ENCODE measurements at places on chromosomes 5 and 9. TPM values are rescaled to one million over a fixed set of nuclear protein-coding genes. Genes with fewer than 3 reads are reported as not detected.

ZNF608 gene
- total RNA-seq: 88.0 TPM

DRD1 gene
- total RNA-seq: 0.18 TPM

QRFP gene
- not detected for total RNA-seq

ACOT12 gene
- total RNA-seq: not detected

CHSY3 gene
- 21.2 TPM for total RNA-seq

BARX1 gene
- 0.51 TPM for total RNA-seq

FAM174A gene
- total RNA-seq: 9.0 TPM

IFNA21 gene
- total RNA-seq: not detected

CCDC192 gene
- 0.26 TPM for total RNA-seq

PCDHB16 gene
- total RNA-seq: 10.9 TPM

FOXI1 gene
- total RNA-seq: 2.2 TPM

HSPA4 gene
- total RNA-seq: 162 TPM

IRX1 gene
- not detected for total RNA-seq

CSNK1G3 gene
- total RNA-seq: 55.6 TPM

PCDHGA10 gene
- 43.0 TPM for total RNA-seq

NIPAL4 gene
- total RNA-seq: not detected

EFNA5 gene
- 8.8 TPM for total RNA-seq

NUTM2F gene
- not detected for total RNA-seq

TMOD1 gene
- total RNA-seq: 0.41 TPM

IFNA2 gene
- total RNA-seq: not detected

GALNT10 gene
- total RNA-seq: 22.5 TPM

SPINK6 gene
- not detected for total RNA-seq

CDC20B gene
- not detected for total RNA-seq

WDR38 gene
- total RNA-seq: not detected

OTP gene
- not detected for total RNA-seq

PDE6A gene
- total RNA-seq: not detected

ADRA1B gene
- total RNA-seq: not detected

C8G gene
- total RNA-seq: 1.1 TPM

AHRR gene
- 8.7 TPM for total RNA-seq

UBQLN1 gene
- 102 TPM for total RNA-seq

BTNL8 gene
- total RNA-seq: 0.59 TPM

TMEM171 gene
- total RNA-seq: not detected

NRG2 gene
- not detected for total RNA-seq

NPDC1 gene
- 116 TPM for total RNA-seq

GALNT12 gene
- total RNA-seq: 1.7 TPM

SPATA31A3 gene
- total RNA-seq: not detected

HMMR gene
- total RNA-seq: 8.6 TPM

ECM2 gene
- not detected for total RNA-seq

BARHL1 gene
- 2.4 TPM for total RNA-seq

IGFBPL1 gene
- 9.1 TPM for total RNA-seq

UBAP1 gene
- total RNA-seq: 32.5 TPM

IL33 gene
- total RNA-seq: 0.31 TPM

PCDHB13 gene
- 7.1 TPM for total RNA-seq

ANKRD33B gene
- 7.0 TPM for total RNA-seq

FBN2 gene
- 106 TPM for total RNA-seq

GKAP1 gene
- 3.5 TPM for total RNA-seq

IL9 gene
- total RNA-seq: not detected
